ENCODE measurements at places on chromosomes 7 and 10.

- DNase-seq: peak; percentile 86
Observed at GRCh38 chr10:16770670-16771069, 46.6 kb downstream of the RSU1 start.

DNA sequence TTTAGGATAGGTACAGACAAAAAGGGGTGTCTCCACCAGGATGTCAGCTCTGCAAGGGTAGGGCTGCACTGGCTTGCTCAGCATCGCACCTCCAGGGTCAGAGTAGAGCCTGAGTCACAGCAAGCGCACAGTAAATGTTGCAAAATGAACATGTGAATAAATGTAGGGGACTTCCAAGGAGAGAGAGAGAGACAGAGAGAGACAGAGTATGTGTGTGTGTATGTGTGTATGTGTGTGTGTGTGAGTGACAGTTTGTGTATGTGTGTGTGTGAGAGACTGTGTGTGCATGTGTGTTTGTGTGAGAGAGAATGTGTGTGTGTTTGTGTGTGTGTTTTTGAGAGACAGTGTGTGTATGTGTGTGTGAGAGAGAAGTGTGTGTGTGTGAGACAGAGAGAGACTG lies 163.3 kb downstream of the RPS24 start:
- peak; percentile 31 for DNase-seq

- DNase-seq: peak; percentile 48
Observed at GRCh38 chr10:21989453-21990154, 13.9 kb downstream of the DNAJC1 start.

DNA sequence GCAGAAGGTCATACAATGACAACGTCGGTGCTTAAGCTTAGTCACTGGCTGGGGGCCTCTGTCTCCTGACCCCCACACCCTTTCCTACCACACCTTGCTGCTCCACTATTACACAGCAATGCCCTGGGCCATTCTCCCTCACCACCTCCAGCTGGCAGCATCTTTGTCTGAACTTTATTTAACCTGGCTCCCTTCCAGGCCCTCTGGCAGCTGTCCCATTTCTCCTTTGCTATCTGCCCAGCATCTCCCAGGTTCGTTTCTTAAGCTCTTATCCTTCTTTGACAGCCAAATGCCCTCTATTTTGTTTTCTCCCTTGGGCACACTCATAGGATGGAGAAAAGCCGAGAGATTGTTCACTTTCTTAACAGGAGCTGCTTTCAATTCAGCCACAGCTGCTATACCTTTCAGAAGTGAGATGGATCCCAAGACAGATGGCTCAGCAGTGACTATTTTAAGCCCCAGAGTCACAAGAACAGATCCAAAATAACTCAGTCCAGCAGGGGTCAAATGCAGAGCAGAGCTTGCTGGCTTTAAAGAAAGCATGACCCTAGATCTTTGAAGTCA lies 1277.1 kb upstream of the AUTS2 start:
- no peak for DNase-seq

- DNase-seq: no peak
Observed at GRCh38 chr10:86285136-86285790, 81.3 kb downstream of the GRID1 start.

DNA sequence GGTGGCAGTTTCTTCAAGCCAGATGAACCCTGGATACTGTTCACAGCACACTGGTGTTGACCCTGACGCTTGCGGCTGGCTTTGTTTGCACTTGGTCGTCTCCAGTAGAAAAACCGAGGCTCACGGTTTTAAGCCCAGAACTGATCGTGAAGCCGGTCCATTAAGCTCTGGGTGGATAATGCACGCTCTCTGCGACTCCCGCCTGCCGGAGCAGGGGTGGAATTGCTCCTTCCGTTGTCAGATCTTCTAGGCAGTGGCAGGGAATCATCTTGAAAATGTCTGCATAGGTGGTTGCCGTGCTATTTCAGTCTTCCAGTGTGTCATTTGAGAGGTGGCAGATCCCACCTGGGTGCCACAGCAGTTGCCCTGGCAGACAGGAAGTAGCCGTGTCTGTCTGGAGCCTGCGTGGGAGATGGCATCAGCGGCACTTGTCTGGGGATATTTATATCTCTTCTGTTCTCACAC lies 35.9 kb upstream of the AP5Z1 start:
- peak; percentile 57 for DNase-seq

- DNase-seq: no peak
Observed at GRCh38 chr10:86958116-86958900, at the start of gene SNCG. Gene SNCG, plus strand, starts transcription at chr10:86958599. Its CDS starts 99 bp downstream, at chr10:86958698.

- DNase-seq: no peak
Observed at GRCh38 chr7:38138171-38138570, 39.9 kb upstream of the STARD3NL start.

DNA sequence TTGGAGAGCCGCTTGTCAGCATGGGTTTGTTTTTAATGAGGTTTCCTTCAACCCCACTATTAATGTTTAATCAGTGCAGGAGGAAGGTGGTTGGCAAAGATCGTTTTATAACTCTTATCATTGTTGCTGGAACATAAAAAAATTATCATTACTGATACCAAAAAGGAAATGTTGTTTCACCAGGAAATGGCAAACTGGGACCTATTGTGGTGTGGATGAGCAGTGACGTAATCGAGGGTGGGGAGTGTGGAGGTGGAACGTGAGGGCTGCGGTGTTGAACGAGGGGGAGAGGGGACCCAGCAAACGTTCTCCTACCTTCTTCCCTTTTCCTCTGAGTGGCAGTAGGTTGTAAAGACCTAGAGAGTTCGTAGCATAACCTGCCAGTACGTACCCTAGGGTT lies 71.9 kb upstream of the TOMM7 start:
- no peak for DNase-seq

- DNase-seq: no peak
Observed at GRCh38 chr10:6729071-6729774, 149.1 kb upstream of the PRKCQ start.

DNA sequence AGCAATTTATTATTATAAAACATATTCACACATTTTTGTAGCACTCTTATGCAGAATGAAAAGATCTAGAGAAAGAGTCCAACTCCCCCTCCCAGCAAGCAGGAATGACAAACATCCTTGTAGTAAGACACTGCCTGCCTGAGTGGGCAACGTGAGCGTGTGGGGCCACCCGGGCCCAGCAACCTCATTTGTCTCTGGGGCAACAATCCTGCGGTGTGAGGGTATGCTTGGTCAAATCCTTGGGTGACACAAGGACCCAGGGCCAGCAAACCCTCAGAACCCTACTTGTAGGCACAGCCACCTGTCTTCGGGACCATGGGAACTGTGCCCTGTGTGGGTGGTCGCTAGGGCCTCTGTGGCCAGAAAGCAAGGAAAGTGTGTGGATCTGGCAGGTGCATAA lies 10.7 kb downstream of the RHEB start:
- no peak for DNase-seq

DNA sequence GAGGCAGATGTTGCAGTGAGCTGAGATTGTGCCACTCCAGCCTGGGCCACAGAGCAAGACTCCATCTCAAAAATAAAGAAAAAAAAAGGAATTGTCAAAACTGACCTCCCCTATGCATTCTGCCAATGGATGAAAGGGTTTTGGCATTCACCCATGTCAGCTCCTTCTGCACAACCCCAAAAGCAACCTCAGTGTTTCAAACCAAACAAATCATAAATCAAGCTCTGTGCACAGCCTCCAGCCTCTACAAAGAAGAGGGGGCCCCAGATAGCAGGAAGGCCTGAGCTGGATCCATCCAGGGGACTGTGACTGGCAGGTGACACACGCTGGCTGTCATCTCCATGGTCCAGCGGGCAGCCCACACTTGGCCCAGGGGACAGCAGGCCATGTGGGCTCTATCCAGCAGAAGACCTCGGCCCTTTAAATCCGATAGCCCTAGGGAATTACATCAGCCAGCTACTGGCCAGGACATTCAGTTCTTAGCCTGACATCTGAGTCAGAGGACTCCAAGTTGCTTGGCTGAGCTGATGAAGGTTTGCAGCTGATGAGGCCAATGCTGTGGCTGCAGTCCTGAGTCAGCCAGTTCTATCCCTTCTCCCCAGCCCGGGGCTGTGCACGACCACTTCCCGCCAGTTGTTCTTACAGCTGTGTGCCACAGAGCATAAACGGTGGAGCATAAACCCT lies 52.0 kb upstream of the FIGNL1 start:
- no peak for DNase-seq

DNA sequence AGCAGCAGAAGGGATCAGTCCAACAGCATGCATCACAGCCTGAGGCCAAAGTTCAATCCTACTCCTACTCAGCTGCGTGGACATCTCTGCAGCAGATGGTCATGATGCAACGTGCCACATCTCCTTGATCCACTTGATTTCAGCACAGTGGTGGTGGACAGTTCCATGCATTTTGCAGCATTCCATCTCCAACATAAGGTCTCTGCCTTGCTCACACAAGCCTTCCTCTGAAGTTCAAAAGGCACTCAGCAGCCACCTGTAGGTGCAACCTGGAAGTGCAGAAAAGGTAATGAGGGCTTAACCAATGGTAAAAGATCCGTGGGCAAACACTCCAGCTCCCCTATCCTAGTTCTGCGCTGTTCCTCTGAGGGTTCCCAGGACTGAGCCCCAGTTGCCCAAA lies 57.5 kb upstream of the CHCHD3 start:
- no peak for DNase-seq

- no peak for DNase-seq
Observed at GRCh38 chr10:74307061-74307651, 156.1 kb downstream of the ADK start.

DNA sequence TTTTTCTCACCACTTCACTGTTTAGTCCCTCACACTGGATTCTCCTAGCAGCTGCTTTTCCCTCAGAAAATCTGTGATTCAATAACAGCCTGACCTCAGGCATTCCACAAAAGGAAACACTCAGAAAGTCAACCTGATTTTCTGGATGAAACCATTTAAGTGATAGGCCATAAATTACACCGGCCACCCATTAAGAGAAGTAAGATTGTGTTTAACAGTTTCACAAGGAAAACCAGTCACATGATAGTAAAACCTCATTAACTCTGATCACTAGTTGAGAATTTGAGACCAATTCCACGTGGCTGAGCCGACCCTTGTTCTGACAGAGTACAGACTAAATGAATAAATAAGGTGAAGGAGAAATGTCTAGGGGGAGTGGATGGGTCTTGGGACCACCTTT lies 7.7 kb downstream of the GRM8 start:
- no peak for DNase-seq

- no peak for DNase-seq
Observed at GRCh38 chr7:86643561-86644281, at the start of gene GRM3. Gene GRM3, plus strand, starts transcription at chr7:86643909. Its CDS starts 121,237 bp downstream, at chr7:86765146.

DNA sequence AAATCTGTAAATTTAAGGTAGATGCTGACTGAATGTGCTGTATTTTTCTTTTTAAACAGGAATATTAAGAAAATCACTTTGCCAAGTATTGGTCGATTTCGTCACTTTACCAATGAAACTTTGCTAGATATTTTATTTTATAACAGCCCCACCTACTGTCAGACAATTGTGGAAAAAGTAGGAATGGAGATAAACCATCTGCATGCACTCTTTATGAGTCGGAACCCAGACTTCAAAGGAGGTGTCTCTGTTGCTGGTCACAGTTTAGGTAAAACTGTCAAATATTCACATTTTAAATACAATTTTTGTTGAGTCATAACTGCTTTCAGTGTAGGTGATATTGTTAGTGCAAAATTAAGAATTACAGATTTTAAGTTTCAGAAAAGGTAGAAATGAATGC lies 25.2 kb downstream of the SEC23IP start:
- DNase-seq: peak; percentile 25

GRCh38 chr10:86225103-86225782 lies 141.4 kb downstream of the GRID1 start:
- DNase-seq: peak; percentile 62

DNA sequence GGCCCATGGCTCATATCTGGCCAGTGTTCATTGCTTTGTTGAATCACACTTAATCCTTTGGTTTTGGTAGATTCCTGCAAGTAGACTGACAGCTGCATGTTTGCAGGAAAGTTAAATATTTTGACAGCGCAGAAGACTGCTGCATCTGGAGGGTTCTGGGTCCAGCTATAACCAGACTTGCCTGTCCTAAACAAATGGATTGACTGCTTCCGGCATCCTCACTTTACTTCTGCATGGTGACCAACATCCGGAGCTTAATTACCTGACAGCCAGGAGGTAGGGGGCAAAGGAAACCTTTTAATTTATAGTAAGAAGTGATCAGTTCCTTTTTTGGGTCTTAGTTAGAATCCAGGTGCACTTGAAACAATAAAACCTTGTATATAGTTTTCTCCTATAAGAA lies 263.3 kb downstream of the SNX10 start:
- DNase-seq: no peak

GRCh38 chr10:117476716-117477115 lies 65.8 kb upstream of the EMX2 start:
- DNase-seq: no peak

- no peak for DNase-seq
Observed at GRCh38 chr10:71218651-71219050, 6.3 kb downstream of the UNC5B start.

DNA sequence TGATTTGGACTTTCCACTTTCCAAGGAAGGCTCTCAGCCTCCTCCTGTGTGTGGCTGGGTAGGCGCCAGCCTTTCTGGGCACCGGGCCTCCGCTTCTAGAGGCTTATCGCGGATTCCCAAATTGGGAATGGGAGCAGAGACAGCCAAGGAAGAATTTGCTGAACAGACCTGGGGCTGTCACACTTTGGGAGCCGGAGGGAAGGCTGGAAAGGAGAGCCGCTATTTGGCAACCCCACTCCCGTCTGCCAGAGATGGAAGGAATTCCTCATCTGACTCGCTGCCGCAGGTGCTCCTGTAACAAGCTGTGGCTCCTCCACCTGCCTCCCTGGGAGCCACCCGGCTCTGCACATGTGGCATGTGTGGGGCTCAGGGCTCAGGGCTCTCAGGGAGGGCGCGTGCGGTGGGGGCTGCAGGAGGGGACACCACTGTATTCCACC lies 50.8 kb upstream of the ECHDC3 start:
- DNase-seq: no peak

GRCh38 chr7:25786936-25787335 lies 365.1 kb upstream of the NFE2L3 start:
- DNase-seq: no peak

- peak; percentile 71 for DNase-seq
Observed at GRCh38 chr7:1156782-1157535, 3.0 kb downstream of the ZFAND2A start.

GRCh38 chr10:78231939-78232338 lies 198.3 kb downstream of the RPS24 start:
- peak; percentile 33 for DNase-seq

DNA sequence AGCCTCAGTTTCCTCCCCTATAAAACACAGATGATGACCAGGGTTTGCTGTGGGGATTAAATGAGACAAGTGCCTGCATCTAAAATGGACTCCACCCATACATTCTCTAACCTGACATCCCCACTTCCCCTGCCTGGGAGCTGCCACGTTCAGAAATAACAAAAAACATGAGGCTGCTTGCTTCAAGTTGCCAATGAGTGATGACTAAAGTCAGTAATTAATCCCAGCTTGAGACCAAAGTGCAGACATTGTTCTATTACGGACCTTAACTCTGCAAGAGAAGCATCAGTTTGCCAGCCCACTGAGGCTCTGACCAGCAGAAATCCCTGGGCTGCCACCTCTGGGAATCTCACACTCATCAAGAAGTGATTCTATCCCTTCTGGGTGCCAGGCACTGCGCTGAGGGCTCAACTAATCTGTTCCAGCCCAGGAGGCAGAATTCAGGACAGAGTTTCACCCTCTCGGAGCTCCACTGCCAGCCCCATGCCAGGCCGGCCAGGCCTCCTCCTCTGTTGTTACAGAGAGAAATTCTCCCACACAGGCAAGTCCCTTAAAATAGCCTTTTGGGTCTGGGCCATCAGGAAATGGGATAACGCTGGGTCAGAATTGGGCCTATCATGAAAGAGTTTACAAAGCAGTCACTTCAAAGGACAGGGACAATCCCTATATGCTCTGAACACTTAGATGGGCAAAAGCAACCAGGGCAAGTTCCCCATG lies 11.4 kb downstream of the SH3PXD2A start:
- no peak for DNase-seq

- DNase-seq: peak; percentile 62
Observed at GRCh38 chr10:62610649-62611229, 193.8 kb upstream of the ADO start.

- no peak for DNase-seq
Observed at GRCh38 chr10:118370499-118370898, 28.4 kb upstream of the FAM204A start.

All from inflammatory macrophage treated with lipopolysaccharide for 4 hours (primary cell).